CD8-positive, alpha-beta memory T cell (primary cell): ENCODE measurements at places on chromosomes 16 and 17.

GRCh38 chr16:55478827-55479429, at the start of gene MMP2:
TSS of gene MMP2 (plus strand) at chr16:55479198. CDS start at chr16:55479480, 282 bp downstream.
- no peak for DNase-seq
- no peaks in the 10 kb centered on the region for H3K36me3 ChIP-seq
- H3K27me3 ChIP-seq, result no peaks in the 10 kb centered on the region

DNA sequence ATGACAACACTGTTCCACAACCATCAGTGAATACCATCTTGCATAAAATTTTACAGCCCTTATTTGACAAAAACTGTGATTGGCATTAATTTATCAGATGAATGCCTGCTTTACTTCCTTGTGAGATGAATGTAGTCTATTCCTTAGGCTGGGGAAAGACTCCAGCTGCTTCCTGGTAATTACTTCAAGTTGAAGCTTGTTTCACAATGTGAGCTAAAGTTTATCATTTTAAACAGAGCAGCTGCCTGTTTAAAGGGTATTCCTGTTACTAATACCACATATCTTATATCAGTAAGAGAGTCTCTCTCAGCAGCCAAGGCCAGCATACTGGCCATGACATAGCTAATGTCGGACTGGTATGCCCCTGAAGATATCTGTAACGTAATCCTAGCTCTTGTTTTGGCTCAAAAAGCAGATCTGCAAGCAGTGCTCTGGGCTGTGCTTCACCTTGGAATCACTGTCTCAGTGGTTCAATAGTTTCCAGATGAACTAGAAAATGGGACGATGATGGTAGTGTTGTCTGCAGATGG, 13.2 kb upstream of the ARL2BP start:
- H3K27me3 ChIP-seq, result no peaks in the 10 kb centered on the region
- H3K36me3 ChIP-seq, result peaks cover 56% of the 10 kb centered on the region
- H3K4me3 ChIP-seq, result no peak overlapping the region
- no peaks in the 10 kb centered on the region for H3K4me1 ChIP-seq

DNA sequence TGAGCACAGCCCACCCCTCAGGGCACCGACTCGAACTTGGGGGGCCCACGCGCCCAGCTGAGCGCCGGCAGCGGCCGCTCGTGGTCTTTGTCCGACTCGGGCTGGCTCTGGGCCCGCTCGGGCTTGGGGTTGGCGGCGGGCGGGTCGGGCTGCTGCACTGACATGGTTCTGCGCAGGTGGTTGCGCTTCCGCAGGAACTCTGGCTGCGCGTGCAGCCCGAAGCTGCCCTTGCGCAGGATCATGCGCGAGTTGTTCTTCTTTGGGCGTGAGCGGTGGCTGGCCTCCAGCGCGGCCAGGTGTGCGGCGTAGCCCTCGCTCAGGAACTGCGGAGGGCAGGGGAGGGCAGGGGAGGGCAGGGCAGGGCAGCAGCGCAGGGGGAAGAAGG, 11.1 kb downstream of the PIMREG start:
- H3K27me3 ChIP-seq, result no peaks in the 10 kb centered on the region
- peak overlapping the region; percentile 34 for H3K4me3 ChIP-seq
- no peak overlapping the region for H3K27ac ChIP-seq
- H3K4me1 ChIP-seq, result peaks cover 5% of the 10 kb centered on the region
- no peaks in the 10 kb centered on the region for H3K36me3 ChIP-seq

DNA sequence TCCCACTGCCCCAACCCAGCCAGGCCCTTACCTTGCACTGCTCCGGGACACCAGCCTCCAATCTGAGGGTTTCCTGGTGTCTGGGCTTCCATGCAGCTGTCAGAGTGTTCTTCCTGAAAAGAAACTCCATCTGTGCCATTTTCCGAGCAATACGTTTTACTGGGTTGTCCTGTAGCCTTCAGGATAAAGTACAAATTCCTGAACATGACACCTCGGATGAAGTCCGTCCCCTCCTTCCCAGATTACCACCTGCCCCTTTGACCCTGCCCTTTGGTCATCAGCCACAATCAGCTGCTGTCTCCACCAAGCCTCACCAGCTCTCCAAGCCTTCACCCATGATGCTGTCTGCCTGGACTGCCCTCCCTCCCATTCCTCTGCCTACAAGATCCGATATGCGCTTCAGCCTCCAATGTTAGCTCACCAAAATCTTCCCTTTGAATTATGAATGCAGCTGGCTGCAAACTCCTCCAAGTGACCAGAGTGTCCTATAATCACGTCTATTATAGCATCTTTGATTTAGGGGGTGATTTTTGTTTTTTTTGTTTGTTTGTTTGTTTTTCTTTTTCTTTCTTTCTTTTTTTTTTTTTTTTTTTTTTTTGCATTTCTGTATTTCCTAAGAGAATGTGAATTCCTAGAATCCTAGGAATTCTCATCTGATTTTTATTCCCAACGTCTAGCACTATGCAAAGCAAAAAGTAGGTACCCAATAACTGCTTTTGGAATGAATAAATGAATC, 60.6 kb upstream of the KIFC3 start:
- H3K4me1 ChIP-seq, result no peaks in the 10 kb centered on the region
- H3K27ac ChIP-seq, result no peak overlapping the region
- no peak for DNase-seq
- H3K4me3 ChIP-seq, result no peak overlapping the region
- no peaks in the 10 kb centered on the region for H3K36me3 ChIP-seq

GRCh38 chr17:45265821-45266220, 3.9 kb upstream of the SPATA32 start:
- H3K27ac ChIP-seq, result no peak overlapping the region
- no peaks in the 10 kb centered on the region for H3K27me3 ChIP-seq
- H3K4me3 ChIP-seq, result no peak overlapping the region
- peaks cover 20% of the 10 kb centered on the region for H3K4me1 ChIP-seq
- no peak for DNase-seq

GRCh38 chr17:4625181-4625617, 16.3 kb downstream of the ALOX15 start:
- no peaks in the 10 kb centered on the region for H3K36me3 ChIP-seq
- no peaks in the 10 kb centered on the region for H3K4me1 ChIP-seq
- no peaks in the 10 kb centered on the region for H3K27me3 ChIP-seq

DNA sequence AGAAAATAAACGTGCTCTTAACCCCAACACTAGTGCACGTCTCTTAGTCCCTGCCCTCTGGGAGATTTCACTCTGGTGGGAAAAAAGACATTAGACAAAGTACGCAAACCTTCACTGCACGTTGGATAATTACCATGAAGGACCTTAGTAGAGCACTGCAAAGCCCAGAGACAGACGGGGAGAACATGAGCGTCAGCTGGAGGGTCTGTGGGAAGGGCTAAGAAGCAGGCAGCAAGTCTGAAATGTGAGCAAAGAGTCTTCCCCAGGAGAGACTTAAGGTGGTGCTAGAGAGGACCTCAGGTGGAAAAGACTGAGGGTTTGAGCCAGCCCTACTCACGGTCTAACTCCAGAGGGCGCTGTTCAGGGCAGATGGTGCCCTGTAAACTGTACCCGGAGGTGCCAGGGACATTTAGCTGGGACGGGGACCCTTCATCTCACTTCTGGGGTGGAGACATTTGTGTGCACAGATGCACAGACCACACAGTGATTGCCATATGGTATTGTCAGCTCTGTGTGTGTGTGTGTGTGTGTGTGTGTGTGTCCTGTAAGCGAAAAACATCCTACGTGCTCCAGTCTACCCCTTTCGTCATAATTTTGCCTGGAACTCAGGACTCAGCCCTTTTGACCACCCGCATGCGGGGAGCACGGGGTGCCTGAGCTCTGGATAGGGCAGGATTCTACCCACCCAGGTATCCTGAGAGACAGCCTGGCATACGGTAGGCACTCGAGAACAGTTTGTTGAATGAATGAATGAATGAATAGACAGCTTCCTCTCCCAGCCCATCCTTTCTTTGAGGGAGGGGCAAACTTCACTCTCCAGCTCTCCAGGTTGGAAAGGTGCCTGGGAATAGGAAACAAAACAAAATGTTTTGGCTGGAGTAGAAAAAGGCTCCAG, 10.1 kb upstream of the STAC2 start:
- H3K4me1 ChIP-seq, result peaks cover 53% of the 10 kb centered on the region
- no peak overlapping the region for H3K4me3 ChIP-seq
- H3K27me3 ChIP-seq, result no peaks in the 10 kb centered on the region
- no peaks in the 10 kb centered on the region for H3K36me3 ChIP-seq
- no peak overlapping the region for H3K27ac ChIP-seq
- DNase-seq, result peak; percentile 59

DNA sequence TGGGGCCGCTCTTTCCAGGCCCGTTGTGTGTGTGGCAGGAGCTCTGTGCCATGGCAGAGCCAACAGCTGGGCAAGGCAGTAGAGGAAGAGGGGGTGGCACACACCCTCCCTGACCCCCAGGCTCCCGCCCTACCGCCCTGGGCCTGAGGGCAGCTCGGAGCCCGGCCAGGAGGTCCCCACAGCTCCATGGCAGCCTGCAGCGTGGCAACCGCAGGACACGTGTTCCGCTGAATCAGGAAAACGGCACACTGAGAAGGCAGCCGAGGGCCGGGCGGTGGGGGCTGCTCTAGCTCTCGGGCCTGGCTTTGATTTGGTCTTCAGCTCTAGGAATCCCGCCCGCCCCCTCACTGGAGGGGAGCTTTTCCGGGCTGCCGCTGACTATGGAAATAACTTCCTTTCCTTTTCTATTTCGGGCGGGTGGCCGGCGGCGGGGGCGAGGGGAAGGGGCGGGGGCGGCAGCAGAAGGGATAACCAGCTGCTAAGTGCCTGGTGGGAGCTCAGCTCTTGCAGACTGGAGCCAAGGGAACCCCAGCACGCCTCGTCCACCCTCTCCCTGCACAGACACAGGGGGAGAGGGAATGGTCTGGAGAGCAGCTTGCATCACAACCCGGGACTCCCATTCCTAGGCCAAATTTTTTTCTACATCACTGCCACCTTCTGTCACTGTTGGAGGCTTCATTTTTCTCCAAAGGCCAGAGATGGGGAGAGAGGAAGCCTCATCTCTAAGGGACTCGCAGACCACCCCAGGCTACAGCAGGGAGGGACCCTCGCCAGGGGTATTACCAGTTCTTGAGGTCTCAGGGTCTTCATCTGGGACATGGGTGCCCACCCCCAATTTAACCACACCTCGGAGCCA, 24.8 kb upstream of the MRPS23 start:
- H3K4me1 ChIP-seq, result peaks cover under 1% of the 10 kb centered on the region
- H3K27ac ChIP-seq, result no peak overlapping the region
- H3K4me3 ChIP-seq, result no peak overlapping the region
- H3K36me3 ChIP-seq, result no peaks in the 10 kb centered on the region
- peaks cover 9% of the 10 kb centered on the region for H3K27me3 ChIP-seq
- no peak for DNase-seq

GRCh38 chr17:75152523-75152921, 1.8 kb downstream of the JPT1 start:
- no peak for DNase-seq
- no peaks in the 10 kb centered on the region for H3K27me3 ChIP-seq
- H3K4me3 ChIP-seq, result peak overlapping the region; percentile 85
- H3K36me3 ChIP-seq, result no peaks in the 10 kb centered on the region
- peaks cover 20% of the 10 kb centered on the region for H3K4me1 ChIP-seq

GRCh38 chr16:84641643-84642358, 6.5 kb upstream of the KLHL36 start:
- peak overlapping the region; percentile 37 for H3K4me3 ChIP-seq
- H3K27ac ChIP-seq, result no peak overlapping the region
- DNase-seq, result no peak
- H3K36me3 ChIP-seq, result no peaks in the 10 kb centered on the region
- H3K4me1 ChIP-seq, result peaks cover 33% of the 10 kb centered on the region

DNA sequence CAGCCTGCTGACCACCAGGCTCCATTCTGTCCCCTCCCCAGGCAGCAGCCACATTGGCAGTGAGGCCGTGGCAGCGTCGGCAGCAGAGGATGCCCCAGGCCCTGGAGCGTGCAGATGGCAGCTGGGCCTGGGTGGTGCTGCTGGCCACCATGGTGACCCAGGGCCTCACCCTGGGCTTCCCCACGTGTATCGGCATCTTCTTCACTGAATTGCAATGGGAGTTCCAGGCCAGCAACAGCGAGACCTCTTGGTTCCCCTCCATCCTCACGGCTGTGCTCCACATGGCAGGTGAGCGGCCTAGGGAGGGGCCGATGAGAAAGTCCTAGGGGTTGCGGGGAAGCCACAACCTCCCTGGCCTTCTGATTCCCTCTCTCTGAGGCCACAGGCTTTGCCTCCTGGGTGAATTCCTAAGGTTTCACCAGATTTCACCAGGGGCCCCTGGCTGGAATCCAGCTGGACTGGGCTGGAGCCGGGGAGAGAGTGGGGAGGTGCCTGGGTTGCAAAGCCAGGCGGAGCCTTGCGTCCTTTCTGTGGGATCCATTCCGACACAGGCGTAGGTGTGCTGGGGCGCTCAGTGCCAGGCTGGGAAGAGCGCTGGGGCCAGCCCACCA, 5.9 kb downstream of the SLC16A5 start:
- H3K4me1 ChIP-seq, result peaks cover 12% of the 10 kb centered on the region
- H3K27me3 ChIP-seq, result no peaks in the 10 kb centered on the region

DNA sequence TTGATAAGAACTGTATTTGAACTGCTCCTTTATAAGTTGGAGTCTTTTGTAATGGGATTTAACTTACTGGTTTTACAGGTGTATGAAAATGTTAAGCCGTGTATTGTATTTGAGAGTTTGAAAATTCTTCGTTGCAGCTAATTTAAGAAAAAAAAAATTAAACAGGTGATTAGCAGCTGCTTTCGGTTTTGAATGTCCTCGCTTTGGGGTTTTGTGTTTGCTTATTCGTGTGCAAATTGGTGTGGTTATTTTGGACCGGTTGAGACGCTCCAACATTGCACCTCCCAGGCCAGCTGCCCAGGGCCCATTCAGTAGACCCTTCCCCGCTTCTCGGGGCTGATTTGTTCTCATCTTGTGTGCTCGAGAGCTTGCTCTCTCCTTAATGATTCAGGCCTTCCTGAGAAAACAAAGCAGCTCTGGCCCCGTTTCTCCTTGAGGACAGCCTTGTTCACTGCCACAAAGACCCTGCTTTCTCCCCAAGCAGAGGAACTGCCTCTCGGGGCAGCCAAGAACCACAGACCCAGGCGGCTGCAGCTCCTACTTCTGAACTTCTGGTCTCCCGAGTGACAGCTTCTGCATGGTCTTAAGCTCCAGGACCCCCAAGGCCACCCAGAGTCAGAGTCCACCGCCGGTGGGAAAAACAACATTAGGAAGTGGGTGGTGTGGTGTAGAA, 100.5 kb downstream of the MSI2 start:
- no peak overlapping the region for H3K27ac ChIP-seq
- no peaks in the 10 kb centered on the region for H3K36me3 ChIP-seq
- DNase-seq, result no peak
- H3K4me3 ChIP-seq, result no peak overlapping the region
- no peaks in the 10 kb centered on the region for H3K27me3 ChIP-seq

DNA sequence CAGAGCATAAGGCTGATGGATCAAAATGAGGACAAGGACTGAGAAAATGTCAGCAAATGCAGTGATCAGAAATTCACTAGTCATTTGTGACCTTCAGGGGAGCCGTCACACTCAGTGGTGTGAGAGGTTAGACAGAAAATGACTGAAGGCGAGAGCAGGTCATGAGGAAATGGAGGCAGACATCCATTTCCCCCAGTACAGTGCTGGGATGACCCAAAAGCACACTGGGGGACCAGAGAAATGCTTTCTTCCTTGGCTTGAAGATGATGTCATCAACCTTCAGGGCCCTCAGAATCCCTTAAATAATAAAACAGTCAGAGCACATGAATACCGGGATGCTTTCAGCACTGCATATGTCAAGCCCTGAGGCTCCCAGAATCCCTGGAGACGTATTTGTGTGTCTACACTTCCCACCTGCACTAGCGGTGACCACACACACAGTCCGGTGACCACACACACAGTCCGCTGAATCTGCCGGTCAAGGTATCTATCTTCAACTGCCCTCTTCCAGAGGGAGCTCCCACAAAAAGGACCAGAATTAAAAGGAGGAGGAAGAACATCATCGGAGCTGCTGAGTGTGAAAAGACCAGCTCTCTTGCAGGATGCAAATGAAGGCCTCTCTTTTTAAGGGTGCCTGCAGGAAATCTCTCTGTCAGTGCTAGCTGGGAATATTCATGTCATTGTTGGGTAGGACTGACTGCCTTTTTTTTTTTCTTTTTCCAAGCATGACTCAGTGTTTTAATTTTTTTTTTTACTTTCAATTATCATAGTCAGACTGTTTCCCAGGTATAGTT, 8.2 kb downstream of the UBE2O start:
- no peak for DNase-seq
- no peak overlapping the region for H3K4me3 ChIP-seq
- no peaks in the 10 kb centered on the region for H3K27me3 ChIP-seq
- H3K4me1 ChIP-seq, result peaks cover 32% of the 10 kb centered on the region
